Stimulated activated CD8-positive, alpha-beta memory T cell treated with anti-CD3 and anti-CD28 coated beads, Interleukin-4, amount 100 ng/mL, for 1 hour (primary cell): ENCODE measurements at places on chromosomes 5 and 9.

- no peak for DNase-seq
Observed at GRCh38 chr5:143425835-143426234, 22.3 kb upstream of the NR3C1 start.

- DNase-seq, result no peak
Observed at GRCh38 chr5:83475935-83476814, 4.6 kb downstream of the VCAN start.

- DNase-seq, result no peak
Observed at GRCh38 chr5:142982821-142983200, 212.6 kb downstream of the ARHGAP26 start.

GRCh38 chr9:84027201-84027600, 46.6 kb downstream of the RMI1 start:
- DNase-seq, result no peak

- no peak for DNase-seq
Observed at GRCh38 chr5:172645271-172646055, 4.4 kb downstream of the NEURL1B start.

GRCh38 chr5:31144364-31144763, 49.1 kb upstream of the CDH6 start:
- DNase-seq, result no peak

DNA sequence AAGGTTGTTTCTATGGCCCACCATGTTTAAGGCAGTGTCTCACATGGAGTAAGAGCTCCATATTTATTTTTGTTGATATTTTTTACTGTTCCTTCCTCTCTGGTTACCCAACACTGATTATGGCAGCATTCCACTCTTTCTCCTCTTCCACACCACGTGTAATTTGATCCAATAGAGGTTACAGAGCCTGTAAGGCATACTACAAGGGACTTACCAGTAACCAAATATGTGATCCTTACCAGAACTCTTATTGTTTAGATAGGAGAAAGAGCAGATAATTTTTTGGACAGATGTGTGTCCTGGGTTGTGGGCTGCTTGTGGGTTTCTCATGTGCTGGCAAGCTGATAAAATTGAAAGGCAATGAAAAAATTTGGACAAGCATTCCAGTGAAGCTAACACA, 261.3 kb downstream of the TMEM167A start:
- no peak for DNase-seq

DNA sequence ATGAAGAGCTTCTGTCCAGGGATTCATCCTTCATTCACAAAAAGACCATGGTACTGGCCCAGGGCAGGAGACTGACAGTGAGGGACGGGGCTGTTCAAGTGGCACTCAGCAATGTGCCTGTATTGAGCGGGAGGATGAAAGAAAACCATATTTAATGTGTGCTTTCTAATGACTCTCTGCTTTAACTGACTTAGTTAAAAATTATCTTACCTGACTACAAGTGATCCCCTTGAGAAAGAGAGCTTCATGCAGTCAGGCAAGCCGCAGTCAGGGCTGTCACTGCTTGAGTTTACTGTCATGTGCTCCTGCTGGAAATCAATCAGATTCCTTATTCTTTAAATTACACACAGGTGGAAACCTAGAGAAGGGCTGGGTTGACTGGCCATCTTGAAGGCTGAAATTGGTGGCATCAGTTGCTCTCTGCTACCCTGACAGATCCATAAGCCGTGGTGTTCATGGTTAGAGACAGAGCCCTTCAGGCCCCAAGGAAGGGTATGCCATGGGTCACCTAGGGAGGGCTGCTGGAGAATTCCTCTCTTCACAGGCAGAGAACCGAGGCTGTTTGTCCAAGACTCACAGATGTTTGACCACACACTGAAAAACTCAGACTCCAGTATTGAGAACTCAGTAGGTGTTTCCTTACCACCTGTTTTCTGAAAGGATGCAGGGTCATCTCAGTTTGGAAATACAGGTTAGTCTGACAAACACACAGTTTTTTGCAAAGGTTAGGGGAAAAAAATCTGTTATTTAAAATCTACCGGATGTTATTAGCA, 70.9 kb downstream of the TRIO start:
- no peak for DNase-seq

DNA sequence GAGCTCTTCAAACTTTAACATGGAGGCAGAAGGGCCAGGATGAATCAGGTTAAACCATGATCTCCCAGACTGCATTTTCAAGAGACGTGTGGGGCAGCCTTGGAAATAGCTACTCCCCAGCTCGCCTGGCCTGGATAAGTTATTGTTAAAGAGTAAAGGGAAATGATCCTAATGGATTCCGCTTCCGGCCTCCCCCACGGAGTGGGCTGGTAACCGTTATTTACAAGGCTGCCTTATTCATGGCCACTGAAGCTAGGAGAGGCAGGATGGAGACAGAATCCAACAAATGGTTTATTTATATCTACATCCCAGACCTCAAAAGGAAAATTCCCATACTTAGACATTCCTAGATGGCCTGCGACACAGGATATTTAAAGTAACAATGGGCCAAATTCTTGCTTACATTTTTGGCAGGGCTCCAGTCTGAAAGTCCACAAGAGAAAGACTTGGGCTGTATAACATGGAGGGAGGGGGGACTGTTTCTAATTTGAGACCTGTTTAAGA, 27.9 kb downstream of the SPRY4 start:
- no peak for DNase-seq

- DNase-seq, result no peak
Observed at GRCh38 chr9:94577571-94577970, 16.1 kb downstream of the FBP2 start.

GRCh38 chr5:22372826-22373660, 480.1 kb downstream of the CDH12 start:
- DNase-seq, result no peak

DNA sequence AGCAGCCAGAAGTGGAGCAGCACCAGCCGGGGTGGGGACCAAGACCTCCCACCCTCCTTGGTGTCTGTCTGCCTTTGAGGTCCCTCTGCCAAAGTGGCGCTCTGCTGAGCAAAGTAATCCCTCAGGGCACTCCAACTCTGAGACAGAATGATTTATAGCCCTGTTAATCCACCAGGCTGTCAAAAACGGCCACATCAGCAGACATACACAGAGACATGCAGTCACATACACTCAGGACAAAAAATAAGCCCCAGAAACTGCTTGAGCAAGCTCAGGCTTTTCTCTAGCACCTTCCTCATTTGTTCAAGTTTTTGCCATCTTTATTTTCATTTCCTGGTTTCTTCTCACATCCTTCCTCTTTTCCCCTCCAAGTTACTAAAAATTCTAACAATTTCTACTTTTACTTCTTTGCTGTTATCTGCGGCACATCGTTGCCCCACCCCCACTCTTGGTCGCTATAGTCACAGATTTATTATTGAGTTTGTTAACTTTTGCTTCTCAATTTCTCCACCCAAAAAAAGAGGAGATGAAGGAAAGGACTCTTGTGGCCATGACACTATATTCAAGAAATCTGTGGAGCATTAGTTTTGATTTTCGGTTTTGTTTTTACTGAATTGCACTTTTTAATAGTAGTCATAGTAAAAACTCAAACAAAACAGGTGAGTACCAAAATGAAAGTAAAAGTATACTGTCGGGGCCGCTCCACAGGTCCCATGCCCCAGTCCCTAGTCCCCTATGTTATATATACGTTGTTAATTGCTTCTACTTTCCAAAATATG, 17.4 kb upstream of the ADRB2 start:
- DNase-seq, result no peak

DNA sequence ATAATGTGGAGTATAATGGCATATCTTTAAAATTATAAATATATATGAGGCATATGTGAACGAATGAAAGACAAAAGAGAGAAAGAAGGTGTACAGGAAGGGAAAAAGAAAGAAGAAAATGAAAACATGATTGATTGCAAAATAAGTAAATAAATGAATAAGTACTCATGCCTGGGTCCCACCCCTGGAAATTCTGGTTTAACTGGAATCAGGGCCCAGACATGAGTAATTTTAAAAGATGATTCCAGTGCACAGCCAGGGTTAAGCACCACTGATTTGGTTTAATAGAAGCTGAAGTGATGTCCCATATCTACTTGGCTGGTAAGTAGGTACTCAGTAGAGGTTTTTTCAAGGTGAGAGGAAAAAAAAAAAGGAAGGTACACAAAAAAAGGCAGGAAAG, 34.0 kb upstream of the HOMER1 start:
- no peak for DNase-seq

GRCh38 chr5:173493846-173494245, 122.6 kb downstream of the BOD1 start:
- no peak for DNase-seq

DNA sequence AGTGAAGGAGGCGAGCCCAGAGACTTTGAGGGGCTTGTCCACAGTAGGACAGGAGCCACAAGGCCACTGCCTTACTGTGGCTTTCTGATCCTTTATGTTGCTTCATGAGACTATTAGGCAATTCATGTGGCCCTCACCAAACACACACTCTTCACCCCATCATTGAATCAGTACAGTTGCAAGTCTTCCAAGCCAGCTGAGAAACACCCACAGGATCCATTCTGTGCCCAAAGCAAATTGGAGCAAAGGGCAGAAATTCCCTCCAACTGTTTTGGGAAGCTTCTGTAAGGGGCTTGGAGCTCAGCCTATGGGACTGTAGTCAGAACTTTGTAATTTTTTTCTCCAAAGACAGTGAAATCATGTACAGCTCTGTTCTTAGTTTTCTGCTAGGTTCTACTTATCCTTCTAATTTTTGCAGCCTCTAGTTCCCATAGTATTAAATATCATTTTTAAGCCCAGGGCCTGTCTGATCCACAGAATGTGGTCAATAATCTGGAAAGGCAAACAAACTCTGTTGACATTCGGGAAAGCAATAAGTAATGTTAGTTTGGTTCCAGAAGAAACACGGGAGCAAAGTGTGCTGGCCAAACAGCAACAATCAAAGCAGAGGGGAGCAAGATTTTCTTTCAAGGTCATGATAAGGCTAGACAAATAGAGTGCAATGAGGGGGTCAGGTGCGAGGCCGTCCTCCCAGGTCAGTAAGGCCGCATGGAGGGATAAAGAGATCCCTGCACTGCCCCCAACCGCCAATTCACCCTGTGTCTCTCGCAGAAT, 47.0 kb downstream of the UBE2QL1 start:
- no peak for DNase-seq

- DNase-seq, result no peak
Observed at GRCh38 chr5:533955-534742, 9.9 kb upstream of the SLC9A3 start.

DNA sequence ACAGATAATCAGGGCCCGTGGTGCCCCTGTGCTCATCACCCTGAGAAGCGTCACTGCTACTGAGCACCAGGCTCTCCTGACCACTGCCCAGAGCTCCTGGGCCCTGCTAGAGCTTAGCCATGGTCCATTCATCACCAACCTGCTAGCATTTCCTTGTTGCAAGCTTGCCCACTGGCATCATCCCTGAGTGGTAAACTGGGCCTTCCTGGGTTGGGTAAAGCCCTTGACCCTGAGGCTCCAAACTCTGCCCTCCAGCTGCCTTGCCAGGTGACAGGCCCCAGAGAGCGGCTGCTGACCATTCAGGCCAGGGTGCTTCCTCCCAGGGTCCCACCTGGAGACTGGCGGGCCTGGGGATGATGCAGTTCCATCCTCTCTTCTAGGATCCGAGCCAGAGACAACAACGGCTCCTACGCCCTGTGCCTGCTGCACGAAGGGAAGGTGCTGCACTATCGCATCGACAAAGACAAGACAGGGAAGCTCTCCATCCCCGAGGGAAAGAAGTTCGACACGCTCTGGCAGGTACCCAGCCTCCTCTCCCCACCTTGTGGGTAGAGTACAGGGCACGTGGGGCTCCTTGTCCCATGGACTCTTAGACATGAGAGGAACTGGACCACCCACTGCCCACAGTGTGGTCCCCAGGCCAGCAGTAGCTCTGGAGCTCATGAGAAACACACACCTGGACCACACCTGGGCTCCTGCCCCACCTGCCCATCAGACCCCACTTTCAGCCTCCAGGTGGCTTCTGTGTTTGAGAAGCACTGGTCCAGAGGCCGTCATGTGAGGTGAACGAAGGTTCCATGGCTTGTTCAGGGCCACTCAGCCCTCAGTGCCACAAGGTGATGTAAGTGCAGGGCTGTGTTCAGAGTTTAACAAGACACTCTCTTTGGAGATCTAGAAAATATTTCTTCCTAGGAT, 60.5 kb downstream of the SYK start:
- no peak for DNase-seq

DNA sequence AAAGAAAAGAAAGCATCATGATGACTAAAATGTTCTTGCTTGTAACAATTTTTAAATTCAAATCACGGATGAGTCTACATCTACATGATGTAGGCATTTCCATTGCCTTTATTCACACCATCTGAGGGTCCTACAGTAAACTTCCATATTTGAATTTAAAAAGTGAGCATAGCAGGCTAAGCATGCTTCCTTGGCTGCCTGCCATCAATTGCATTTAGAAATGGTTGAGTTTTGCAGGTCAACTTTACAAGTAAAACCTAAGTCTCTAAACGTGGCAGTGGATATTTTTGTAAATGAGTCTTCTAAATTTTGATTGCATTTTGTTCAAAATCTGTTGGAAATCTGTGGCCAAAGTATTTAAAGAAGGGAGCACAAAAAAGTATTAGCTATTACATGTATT, 136.5 kb upstream of the PTCH1 start:
- no peak for DNase-seq

GRCh38 chr9:94754976-94755475, 28.5 kb downstream of the AOPEP start:
- no peak for DNase-seq

- no peak for DNase-seq
Observed at GRCh38 chr5:132355140-132355765, 14.3 kb upstream of the SLC22A5 start.

- DNase-seq, result no peak
Observed at GRCh38 chr9:2220036-2220435, 204.9 kb downstream of the SMARCA2 start.

DNA sequence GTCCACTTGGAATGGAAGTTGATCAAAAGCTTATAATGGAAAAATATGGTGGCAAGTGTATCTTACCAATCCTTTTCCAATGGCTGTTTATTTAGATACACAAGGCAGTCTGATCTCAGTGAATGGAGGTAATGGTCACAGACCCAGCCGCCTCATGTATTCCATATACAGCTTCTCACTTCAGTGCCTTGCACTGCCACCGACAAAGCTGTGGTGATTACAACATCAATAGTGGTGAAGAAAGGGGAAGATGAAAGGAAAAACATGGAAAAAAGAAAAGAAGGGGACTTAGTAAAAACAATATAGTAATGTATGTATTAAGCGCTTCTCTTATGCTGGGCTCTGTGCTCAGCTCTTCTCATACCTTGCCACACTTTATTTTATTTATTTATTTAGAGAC, 297.3 kb upstream of the RASA1 start:
- no peak for DNase-seq

- DNase-seq, result no peak
Observed at GRCh38 chr5:92641031-92641962, 939.7 kb downstream of the NR2F1-AS1 start.

DNA sequence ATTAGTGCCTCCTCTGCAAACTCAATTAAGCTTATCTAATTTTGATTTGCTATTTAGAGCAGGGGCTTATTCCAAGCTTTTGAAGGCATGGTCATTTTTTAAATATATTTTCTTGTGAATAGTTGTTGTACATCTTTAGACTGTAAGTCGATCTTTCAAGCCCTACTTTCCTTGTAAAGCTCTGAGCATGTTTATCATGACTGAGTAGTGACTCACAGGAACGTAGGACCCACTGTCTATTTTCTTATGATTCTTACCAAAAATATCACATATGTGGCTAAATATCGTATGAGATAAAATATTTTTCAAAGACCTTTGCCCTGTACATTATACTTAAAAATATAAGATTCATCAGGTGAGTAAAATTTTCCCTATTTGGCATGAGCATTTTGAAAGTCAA, 440.4 kb upstream of the GRIN3A start:
- DNase-seq, result no peak

- DNase-seq, result no peak
Observed at GRCh38 chr5:58300346-58300895, 159.5 kb downstream of the PLK2 start.
